ENCODE measurements at places on chromosomes 12 and 14. TPM values are rescaled to one million over a fixed set of nuclear protein-coding genes. Genes with fewer than 3 reads are reported as not detected.
A peak's percentile ranks its signal among the peaks of the same experiment; 100 is the strongest.

GPR132 gene
- polyA plus RNA-seq, result 0.67 TPM

IPO8 gene
- 21.7 TPM for polyA plus RNA-seq

NUAK1 gene
- polyA plus RNA-seq, result 15.7 TPM

PAPLN gene
- 4.3 TPM for polyA plus RNA-seq

KRT82 gene
- polyA plus RNA-seq, result not detected

TSPAN9 gene
- polyA plus RNA-seq, result 113 TPM

DNA sequence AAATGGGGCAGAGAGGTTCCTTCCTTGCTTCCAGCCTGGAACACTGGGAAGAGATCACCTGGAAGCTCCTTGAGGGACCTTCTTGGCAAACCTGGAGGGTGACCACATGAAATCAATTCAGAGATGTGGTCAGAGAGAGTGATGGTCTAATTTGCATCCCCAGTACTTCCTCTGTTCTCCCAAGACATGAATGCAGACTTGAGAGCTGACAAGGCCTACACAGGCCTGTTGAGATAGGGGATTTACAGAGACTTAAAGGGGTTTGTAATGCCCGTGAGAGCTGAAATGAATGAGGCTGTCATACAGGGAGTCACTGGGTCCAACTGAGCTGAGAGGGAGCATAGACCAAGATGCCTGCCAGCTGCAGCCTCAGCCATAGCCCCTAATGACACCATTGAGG, 45.1 kb downstream of the TMX1 start:
- DNase-seq, result no peak

- DNase-seq, result no peak
Observed at GRCh38 chr12:106893451-106893850, 62.3 kb upstream of the TMEM263 start.

DNA sequence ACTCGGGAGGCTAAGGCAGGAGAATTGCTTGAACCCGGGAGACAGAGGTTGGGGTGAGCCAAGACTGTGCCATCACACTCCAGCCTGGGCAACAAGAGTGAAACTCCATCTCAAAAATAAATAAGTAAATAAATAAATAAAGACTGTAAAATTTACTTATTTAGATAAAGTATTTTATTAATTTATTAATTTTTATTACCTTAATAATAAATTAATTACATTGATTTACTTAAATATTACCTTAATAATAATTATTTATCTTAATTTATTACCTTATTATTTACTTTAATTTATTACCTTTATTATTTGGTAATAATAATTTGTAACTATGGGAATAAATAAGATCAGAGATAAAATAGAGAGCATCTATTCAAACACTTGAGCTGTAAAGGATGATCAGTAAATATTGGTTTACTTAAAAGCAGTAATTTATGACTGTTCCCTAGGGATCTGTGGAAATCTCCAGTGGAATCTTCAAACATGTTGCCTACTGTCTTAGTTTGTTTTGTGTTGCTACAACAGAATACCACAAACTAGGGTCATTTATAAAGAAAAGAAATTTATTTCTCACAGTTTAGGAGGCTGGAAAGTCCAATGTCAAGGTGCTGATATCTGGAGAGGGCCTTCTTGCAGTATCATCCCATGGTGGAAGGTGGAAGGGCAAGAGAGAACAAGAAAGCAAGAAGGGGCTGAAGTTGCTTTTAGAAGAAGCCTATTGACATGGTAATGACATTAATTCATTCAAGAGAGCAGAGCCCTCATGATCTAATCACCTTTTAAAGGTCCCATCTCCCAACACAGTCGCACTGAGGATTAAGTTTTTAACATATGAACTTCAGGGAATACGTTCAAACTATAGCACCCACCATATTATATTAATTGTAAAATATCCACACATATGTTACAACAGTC, 37.1 kb downstream of the SOCS2 start:
- DNase-seq, result no peak

DNA sequence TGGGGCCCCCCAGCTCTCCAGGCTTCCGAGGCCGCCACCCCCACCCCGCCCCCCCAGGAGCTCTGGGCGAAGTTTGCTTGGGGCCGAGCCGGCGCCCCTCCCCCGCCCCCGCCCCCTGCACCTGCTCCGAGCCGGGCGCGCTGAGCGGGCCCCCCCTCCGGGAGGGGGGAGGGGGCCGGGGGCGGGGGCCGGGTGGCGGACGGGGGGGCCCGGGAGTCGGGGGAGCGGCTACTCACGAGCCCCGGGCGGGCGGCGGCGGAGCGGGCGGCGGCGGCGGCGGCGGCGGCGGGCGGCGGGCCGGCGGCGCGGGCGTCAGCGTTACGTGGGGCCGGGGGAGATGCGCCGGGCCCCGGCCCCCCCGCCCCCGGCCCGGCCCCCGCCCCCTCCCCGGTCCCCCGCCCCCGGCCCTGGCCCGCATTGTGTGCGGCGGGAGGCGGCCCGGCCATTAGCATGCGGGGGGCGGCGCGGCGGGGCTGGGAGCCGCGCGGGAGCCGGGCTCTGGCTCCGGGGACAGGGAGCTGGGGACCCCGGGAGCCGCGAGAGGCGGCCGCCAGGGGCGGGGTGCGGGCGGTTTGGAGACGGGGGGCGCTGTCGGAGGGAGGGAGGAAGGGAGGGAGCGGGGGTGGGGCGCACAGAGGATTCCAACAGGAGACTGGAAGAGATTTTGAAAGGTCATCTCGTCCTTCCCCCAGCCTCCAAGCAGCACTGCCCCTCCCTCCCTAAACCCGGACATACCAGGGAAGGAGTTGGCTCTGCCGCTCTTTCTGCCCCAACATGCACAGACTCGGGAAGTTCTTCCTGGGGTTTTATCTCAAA, at the start of gene ZNF219:
Gene ZNF219, minus strand, starts transcription at position 580 of the 816 bp plus-strand sequence. CDS start 5,064 bp downstream, outside the sequence.
- DNase-seq, result peak; percentile 67

DNA sequence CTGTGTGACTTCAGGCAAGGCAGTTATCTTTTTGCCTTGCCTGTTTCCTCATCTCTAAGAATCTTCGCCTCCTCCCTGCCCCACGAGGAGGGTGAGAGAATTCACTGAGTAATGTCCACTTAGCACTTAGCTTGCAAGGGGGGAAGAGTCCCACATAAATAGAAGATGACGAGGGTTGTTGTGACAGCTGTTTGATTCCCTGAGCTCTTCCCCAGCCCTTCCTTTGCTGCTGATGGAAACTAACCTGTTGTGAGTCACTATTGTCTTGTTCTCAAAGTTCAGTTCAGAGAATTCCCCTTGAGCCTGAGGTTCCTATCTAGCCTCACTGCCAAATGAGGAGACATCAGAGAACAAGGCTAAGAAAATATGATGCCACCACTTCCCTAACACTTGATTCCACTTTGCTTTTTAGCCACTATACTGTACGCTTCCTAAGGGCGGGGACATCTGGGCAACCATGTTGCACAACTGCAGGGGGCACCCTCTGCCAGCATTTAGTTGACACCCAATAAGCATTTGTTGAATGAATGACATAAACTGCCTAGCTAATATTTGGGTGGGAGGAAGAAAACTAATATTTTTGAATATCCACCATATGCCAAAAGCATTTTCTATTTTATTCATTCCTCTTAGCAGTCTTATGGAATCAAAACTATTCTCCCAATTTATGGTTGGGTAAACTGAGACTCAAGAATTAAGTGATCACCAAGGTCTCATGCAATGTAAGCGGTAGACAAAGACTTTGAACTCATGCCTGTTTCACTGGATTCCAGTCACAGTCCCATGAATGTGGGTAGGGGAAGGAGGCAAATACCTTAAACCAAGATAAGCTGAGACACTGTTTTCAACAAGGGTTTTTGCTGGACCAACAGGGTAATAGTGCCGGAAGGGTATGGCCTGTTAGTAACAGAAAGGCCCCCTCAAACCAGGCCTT, 77.6 kb downstream of the ZFP36L1 start:
- DNase-seq, result no peak

- peak; percentile 9 for DNase-seq
Observed at GRCh38 chr14:70857496-70857890, 48.2 kb upstream of the MAP3K9 start.

DNA sequence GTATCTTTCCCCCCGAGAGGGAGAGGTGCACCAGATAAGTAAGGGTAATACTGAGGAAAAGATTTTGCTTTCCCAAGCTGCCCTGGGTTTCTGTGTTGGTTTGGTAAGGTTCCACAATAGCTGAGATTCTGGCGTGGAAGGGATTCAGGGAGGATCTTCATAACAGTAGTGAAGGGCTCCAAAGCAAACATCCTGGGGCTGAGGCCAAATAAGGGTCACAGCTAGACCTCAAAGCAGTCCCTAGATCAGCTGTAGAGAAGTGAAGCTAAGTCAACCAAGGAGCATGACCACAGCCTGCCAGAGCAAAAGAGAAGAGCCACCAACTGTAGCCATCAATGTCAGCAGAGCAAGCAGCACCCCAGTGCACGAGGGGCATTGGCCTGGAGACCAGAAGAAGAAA, 73.2 kb upstream of the SLC35F4 start:
- DNase-seq, result no peak

DNA sequence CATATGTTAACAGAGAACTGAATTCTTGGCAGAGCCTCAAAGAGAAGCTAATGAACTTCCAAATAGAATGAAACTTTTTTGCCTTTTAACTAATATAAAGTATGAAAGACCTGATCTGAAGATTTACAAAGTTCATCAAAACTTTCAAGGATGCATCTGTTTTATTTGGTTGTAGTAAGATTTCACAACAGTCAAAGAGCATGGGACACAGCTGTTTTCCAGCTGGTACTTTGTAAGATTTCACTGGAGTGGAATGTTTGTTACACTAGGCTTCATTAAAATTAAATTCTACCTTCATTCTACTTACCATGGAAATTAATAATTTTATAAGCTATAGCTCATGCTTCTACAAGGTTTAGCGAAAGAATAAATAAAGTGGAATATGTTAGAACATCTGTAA, 351.2 kb downstream of the SLC6A15 start:
- DNase-seq, result peak; percentile 62

DNA sequence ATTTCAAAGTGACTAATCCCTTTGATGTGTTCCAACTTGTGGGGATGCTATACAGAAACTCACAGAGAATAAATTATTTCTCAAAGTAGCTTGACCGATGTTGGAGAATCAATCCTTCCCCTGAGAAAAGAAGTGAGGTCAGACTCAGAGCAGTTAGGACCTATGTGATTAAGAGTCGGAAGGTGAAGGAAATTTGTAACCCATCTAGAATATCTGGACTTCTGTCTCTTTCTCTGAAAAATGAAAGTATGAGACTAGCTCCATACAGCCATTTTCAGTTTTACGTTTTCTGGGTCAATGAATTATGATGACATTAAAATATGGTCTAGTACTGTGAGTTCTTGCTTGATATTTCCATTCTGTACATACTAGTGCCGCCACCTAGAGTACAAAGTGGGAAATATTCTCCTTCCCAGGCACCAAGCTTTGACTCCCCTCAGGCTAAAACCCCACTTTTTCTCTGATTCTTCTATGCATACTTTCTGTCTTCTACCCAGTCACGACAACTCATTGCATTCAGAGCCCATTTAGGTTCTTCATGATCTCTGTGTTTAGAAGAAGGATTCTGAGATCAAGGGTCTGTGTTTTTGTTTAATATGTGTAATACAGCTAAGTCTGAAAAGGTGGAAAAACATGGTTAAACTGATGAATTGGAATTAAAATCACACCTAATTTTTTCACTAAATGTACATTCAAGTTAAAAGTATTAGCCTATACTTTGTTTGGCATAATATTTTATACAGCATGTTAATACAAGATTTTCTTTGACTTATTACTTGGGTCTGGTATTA, 6.9 kb upstream of the NTS start:
- DNase-seq, result peak; percentile 76

All from muscle of back (tissue), 13 donors.